ENCODE measurements at places on chromosomes 5 and 9. TPM values are rescaled to one million over a fixed set of nuclear protein-coding genes. Genes with fewer than 3 reads are reported as not detected.

The KCNMB1 gene
- polyA plus RNA-seq = 0.68 TPM

The NR2F1 gene
- 5.5 TPM for polyA plus RNA-seq

The F2RL1 gene
- 0.71 TPM for polyA plus RNA-seq

The TJP2 gene
- 13.8 TPM for polyA plus RNA-seq

The KIAA0825 gene
- 2.5 TPM for polyA plus RNA-seq

The PKD2L2 gene
- polyA plus RNA-seq = 0.45 TPM

The SLC36A2 gene
- 0.17 TPM for polyA plus RNA-seq

The SURF6 gene
- polyA plus RNA-seq = 17.5 TPM

The OLFML2A gene
- polyA plus RNA-seq = 148 TPM

The TAL2 gene
- polyA plus RNA-seq = 19.7 TPM

The LCNL1 gene
- polyA plus RNA-seq = 0.92 TPM

The EGFL7 gene
- polyA plus RNA-seq = 52.9 TPM

The NINJ1 gene
- polyA plus RNA-seq = 30.8 TPM

The IFNB1 gene
- not detected for polyA plus RNA-seq

The ADAMTSL2 gene
- 6.9 TPM for polyA plus RNA-seq

The CAMK4 gene
- 7.9 TPM for polyA plus RNA-seq
